CD4-positive, alpha-beta T cell treated with Interleukin-17A for 4 hours (primary cell): ENCODE measurements at places on chromosomes 6 and 20.

DNA sequence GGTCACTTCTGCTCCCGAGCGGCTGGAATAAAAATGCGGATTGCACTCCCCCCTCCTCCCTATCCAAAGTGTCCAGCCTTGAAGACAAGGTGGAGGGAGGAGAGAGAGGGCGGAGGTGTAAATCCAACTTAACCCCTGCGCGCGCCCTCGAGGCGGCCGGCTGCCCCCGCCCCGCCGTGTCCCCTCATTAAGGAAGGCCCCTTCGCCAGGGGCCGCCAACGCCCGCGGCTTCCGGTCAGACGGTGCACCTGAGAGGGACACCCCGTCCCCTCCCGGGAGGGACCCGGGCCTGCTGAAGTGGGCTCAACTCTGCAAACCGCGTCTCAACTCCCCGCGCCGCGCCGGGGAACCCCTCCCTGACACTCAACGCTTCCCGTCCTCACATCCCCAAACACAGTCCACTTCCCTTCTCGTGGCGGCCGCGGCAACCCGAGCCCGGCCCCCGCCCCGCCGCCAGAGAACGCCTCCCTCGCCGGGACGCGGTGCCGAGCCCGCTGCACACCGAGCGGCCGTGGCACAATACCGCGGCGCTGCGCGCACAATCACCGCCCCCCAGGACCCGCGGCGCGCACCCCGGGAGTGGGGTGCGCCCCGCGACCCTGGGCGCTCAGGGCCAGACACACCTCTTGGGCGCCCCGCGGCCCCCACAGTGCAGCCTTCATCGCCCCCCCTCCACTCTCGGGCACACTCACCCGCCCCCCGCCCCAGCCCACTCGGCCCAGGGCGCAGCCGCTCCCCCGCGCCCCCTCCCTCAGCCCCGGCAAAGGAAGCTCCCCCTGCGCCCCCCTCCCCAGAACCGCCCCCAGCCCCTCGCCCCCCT lies 102.5 kb downstream of the NOL4L start:
- DNase-seq = peak; percentile 53

DNA sequence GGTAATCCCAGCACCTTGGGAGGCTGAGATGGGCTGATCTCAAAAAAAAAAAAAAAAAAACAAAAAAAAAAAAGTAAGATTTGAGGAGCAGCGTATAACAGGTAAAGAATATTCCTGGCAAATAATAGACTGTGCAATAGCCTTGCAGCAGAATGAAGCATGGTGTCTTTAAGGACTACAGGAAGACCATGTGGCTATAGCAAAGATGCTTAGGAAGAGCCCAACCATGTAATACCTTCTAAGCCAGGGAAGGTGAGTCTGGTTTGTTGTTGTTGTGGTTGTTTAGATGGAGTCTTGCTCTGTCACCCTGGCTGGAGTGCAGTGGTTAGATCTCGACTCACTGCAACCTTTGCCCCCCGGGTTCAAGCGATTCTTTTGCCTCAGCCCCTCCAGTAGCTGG lies 14.3 kb upstream of the RBM39 start:
- no peak for DNase-seq

GRCh38 chr6:91683240-91683639 lies 1096.4 kb upstream of the MAP3K7 start:
- DNase-seq = no peak

DNA sequence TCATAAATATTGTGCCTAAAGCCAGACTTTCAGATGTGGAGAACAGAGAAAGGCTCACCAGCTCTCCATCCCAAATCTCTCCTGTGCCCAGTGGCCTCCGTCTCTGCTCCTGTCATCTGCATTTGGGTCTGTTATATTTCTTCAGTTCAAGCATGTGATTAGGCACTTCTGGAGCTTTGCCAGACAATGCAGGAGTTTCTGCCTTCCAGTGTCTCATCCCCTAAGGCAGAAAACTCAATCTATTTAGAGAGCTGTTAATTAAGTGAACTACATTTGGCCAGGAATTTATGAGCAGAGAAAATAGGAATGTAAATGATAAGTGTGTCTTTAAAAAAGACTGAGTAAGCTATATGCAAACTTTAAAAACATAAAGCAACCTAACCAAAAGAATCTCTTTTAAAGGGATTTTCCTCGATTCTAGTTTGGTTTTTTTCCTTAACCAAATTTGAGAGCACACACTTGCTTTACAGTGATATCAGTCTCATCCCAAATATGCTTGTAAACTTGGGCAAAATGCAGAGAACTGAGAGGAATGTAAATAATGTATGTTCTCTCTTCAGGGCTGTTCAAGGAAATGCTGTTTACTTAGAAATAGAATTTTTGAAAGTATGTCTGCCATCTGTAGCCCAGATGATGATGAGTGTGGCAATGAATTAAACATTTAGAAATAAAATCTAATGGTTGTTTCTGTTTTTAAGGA lies 113.9 kb downstream of the ELOVL4 start:
- no peak for DNase-seq

DNA sequence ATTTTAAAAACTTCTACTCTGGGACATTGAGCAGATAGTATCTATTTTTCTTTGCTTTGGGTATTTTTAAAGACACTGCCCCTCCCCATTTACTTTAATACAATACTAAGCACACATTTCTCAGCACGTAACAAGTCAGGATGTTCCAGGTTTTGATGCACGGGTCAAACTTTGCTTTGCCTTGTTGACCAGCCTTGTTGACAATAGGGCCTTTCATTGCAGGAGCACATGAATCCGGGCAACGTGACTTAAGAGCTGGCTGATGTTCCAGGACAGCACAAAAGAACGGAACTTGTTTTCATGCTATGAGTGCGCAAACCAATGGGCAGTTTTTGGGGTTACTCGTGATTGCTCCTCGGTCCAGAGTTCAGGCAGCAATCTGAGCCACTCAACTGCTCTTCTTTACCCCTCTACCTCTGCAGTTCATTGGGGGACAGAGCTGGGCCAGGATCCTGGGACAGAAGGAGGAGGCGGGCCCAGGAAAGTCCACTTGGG lies 78.6 kb upstream of the SLC22A16 start:
- no peak for DNase-seq

DNA sequence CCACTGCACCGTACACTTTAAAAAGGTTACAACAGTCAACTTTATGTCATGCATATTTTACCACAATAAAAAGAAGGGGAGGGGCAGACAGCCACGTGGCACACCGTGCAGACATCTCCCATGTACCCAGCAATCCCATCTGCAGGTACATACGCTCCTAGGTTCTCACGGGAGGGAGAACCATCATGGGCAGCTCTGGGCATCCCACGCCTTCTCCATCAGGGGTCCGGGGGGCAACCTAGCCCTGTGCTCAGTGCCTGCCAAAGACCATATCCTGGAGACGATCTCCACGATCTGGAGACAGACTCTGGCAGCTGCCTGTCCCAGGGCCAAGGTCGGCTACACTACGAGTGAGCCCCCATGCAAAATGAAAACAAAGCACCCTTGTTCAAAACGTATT lies 2.5 kb upstream of the BNIP5 start:
- DNase-seq = no peak

- no peak for DNase-seq
These were observed 19.0 kb downstream of the EPB41L1 start for GRCh38 chr20:36173451-36173933.

DNA sequence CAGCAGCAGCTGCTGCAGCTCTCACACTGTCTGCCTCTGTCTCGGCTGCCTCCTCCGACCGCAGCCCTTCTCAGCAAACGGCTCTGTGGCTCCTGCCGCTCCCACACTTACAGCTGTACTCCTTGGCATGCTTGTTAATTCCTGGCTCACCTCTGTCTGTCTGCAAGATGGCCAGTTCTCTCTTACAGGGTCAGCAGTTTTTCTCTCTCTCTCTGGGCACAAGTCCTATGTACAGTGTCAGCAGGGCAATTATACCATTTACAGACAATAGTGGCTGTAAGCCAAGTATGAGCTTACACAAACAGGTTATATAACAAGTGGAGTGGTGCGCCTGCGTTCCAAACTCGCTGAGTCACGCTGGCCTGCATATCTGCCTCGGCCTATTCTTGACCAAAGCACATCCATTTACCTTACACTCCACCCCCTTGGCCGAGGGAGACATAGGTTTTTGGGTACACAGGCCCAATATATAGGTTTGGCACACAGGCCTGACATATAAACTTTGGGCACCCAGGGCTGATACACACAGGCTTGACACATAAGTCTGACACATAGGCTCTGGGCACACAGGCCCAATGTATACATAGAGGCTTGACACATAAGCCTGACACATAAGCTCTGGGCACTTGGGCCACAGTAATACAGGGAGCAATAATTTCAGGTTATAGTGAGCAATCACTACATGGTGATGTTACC lies 4.4 kb downstream of the ZKSCAN3 start:
- no peak for DNase-seq

DNA sequence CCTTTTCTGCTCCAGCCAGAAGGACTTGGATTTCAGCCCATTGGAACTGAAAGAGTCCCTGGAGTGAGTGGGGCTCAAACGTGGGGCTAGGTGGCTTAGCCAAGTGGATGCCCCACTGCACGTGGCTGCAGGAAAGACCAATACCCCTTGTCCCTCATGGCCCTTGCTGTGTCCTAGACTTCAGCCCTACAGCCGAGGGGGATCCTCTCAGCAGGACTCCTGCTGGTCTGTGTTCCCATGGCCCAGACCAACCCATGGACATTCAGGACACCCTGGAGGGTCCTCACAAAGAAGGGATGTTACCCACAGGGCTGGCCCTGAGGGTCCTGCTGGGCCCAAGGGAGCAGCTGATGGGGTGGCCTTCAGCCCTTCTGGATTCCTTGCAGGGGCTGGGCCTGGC lies 30.0 kb upstream of the PHACTR3 start:
- DNase-seq = no peak

DNA sequence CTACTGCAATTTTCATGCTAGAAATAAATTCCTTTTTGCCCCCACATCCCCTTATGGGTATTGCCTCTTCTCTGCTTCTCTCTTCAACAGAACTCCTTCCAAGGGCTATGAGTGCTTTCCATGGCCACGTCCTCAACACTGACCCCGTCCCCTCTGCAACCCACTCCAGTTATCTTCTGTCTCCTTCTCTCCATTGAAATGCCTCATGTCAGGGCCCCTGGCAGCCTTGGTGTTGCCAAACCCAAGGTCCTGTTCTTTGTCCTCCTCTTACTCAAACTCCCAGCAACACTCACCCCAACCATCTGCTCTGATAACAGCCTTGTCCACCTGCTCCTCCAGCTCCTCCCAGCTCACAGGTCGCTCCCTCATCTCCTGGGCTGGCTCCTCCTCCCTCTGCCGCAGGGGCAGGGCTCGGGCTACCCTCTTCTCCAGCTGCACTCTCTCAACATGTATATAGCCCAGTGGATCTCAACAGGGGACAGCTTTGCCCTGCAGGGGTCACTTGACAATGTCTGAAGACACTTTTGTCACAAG lies 196.1 kb upstream of the QKI start:
- DNase-seq = no peak

DNA sequence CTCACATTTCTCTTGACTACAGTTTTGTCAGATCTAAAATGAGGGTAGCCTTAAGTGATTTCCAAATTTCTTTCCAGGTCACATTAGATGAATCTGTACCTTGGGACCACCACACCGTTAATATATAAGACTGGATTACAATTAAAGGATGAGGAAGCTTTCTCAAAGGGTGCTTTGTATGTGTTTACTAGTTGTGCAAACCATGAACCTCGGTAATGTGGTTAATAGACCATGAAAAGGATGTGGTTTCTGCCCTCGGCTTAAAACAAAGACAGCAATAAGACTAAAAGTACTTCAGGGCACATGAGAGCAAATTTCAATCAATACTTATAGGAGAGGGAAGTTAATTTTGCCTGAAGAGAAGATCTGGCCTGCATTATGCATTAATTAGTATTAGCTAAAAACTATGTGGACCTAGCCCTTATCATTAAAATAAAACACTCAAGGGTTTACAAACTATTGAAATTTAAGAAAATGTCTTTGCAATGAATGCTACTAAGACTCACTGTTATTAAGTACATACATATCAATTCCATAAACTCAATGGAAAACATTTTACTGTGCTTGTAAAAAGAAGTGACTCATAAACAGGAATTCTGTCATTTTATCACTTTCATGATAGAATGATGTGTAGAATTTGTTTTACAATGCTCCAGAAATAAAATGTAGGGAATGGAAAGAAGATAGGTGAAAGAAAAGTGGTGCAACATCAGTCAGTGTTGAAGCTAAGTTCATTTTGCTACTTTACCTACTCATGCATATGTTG lies 936 bp upstream of the TMX4 start:
- no peak for DNase-seq

GRCh38 chr6:162177746-162178145 lies 549.8 kb downstream of the PRKN start:
- no peak for DNase-seq

DNA sequence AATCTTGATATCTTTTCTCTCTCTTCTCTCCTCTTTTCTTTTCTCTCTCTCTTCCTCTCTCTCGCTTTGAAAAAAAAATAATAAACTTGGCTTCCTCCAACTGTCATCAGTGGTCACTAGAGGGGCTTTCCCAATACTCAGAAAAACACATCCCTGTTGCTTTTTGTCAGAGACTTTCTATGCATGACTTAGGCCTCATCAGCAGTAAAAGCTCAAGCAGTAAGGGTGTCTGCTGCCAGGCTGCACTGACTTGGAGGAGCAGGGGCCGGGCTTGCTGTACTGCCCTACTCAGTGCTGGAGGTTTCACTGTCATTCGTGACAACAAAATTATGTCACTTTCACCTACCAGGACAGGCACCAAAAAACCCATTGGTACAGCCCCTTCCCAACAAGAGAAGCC lies 272.0 kb downstream of the ADGB start:
- no peak for DNase-seq

GRCh38 chr6:150539111-150539510 lies 60.6 kb upstream of the PLEKHG1 start:
- no peak for DNase-seq

GRCh38 chr6:57089265-57089664 lies 723 bp upstream of the ZNF451 start:
- no peak for DNase-seq

- DNase-seq = no peak
These were observed 38.9 kb upstream of the THBS2 start for GRCh38 chr6:169292338-169293124.

GRCh38 chr6:52155791-52156576 lies 30.2 kb upstream of the IL17A start:
- no peak for DNase-seq

DNA sequence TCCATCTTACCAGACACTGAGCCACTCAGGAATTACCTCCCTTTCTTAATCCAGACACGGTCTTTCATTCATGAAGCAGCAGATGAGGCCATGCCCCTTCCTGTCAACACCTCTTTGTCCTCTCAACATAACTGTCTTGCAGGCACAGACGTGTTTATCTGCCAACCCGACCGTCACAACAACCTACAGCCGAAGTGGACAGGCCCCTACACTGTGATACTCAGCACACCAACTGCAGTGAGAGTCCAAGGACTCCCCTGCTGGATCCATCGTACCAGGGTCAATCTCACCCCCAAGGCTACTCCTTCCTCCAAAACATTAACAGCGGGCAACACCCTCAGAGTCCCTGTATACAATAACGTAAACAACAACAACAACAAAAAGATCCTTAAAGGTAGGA lies 30.6 kb upstream of the ULBP3 start:
- no peak for DNase-seq

- DNase-seq = no peak
These were observed 1184.4 kb upstream of the ADGRB3 start for GRCh38 chr6:67450641-67451040.

GRCh38 chr20:36821964-36822437 lies 48.4 kb upstream of the DSN1 start:
- no peak for DNase-seq
